ENCODE measurements at places on chromosomes 1 and 21.

- no peak for DNase-seq
These were observed 77.5 kb downstream of the PLPP3 start for GRCh38 chr1:56501888-56502287.

DNA sequence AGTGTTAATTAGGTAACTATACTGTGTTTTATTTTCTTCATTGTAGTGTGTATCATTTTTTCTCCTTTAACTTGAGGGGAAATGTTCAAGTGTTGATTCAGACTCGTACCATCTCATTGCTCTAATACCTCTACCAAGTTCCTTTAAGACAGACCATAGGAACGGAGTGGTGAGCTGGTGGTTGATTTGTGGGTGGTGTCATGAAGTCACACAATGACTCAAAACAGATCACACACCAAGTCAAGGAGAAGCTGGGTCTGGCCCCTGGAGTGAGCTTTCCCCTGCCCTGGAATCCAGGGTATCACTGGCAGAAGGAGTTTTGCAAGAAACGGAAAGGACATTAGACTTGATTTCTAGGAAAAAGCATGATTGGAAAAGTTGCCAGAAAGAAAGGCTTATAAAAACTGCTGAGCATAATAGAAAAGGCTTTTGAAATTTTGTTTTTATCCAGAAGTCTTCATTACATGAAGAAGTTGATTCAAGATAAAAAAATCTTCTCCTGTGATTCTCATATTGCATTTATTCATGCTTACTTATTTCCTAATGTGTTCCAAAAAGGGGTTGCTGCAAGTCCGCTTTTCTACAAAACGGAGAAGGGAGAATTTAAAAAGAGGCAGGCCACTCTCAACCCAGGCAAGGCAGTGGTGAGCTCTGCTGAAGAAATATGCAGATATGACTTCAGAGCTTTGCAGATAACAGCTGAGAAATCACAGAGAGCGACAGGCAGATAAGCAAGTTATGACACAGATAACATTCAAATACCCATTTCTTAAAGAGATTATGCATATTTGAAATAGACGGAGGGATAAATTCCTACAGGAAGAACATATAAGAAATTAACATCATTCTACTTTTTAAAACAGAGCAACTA is 79.7 kb downstream of the TBX19 start:
- DNase-seq: peak; percentile 19

DNA sequence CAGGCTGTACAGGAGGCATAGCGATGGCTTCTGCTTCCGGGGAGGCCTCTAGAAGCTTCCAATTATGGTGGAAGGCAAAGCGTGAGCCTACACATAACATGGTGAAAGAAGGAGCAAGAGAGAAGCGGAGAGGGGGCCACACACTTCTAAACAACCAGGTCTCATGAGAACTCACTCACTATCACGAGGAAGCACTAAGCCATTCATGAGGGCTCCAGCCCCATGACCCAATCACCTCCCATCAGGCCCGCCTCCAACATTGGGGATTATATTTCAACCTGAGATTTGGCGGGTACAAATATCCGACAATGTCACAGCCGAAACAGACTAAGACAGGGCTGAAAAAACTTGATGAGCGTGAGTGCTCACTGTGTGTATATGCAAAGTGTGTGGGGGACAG is 89.3 kb upstream of the CNIH3 start:
- no peak for DNase-seq

DNA sequence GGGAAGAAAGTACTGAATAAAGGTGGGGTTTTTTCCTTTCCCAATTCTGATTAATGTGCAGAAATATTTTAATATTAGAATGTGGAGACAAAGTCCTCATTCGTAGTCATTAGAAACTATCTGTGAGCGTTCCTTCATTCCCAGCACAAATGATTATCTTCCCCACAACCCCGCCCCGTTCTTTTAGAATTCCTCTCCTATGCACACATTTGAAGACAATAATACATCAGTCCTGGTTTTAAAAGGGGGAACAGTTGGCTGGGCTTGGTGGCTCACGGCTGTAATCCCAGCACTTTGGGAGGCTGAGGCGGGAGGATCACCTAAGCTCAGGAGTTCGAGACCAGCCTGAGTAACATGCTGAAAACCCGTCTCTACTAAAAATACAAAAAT is 876 bp downstream of the ALDH9A1 start:
- no peak for DNase-seq

DNA sequence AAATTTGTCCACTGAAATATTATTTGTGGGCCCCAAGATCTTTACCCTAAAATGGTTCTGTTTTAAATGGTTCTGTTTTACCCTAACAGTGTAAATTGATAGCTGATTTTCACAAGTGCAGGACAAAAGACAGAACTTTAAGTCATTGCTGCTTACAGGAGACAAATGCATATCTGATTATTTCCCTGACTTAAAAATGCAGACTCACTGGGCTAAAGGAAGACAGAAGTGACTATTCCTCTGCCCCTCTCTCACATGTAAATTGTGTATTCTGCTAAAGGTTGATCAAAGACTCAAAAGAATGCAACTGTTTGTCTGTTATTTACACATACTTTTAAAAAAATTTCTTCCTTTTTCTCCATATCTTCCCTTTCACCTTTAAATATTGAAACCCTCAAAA is 12.7 kb downstream of the FCRL5 start:
- no peak for DNase-seq

GRCh38 chr1:180163041-180163440 is 8.4 kb downstream of the QSOX1 start:
- no peak for DNase-seq

DNA sequence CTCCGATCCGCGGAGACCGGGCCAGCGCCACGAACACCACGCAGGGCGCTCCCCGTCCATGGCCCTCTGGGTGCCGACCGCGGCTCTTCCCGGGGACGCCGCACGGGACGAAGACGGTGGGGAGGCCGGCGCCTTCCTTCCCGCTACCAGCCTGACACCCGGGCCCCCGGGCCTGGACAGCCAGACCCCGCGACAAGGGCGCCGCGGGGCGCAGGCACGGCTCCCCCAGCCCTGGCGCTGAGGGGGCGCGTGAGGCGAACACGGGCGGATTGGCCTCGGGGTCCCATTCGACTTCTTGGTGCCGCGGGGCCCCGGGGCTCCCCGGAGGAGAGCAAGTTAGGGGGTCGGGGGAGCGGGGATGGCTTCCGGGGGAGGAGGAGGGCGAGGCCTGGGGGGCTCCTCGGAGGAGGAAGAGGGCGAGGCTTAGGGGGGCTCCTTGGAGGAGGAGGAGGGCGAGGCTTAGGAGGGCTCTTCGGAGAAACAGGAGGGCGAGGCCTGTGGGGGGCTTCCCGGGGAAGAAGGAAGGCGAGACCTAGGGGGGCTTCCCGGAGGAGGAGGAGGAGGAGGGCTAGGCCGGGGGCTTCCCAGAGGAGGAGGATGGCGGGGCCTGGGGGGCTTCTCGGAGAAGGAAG is 537 bp upstream of the KLHL17 start:
- DNase-seq: no peak

GRCh38 chr1:65425697-65426096 is 5.2 kb downstream of the LEPR start:
- DNase-seq: no peak

DNA sequence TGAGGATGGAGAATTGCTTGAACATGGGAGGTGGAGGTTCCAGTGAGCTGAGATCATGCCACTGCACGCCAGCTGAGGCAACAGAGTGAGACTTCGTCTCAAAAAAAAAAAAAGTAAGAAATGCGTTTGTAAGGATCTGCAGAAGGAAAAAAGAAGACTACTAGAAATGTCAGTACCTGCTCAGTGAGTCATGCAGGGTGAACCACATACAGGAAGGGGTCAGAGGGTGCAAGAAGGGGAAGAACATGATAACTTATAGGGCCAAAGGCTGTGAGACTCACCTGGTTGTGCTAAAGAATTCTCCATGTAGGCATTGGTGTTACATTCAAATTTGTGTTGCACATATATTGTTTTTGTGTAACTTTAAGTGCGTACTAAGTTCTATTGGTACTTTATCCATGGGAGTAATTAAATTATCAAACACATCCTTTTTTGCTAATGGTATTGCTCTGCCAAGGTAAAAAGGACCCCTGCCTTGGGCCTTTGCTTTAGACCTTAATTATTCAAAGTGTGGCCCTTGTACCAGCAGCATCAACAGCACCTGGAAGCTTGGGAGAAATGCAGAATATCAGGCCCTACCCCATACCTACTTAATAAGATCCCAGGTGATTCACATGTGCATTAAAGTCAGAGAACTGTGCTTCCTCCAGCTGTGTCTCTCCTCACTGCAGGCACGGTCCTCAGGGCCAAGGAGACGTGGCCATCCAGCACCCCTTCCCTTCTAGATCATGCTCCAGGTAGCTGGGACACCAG is 96.4 kb upstream of the PPP2R5A start:
- no peak for DNase-seq

DNA sequence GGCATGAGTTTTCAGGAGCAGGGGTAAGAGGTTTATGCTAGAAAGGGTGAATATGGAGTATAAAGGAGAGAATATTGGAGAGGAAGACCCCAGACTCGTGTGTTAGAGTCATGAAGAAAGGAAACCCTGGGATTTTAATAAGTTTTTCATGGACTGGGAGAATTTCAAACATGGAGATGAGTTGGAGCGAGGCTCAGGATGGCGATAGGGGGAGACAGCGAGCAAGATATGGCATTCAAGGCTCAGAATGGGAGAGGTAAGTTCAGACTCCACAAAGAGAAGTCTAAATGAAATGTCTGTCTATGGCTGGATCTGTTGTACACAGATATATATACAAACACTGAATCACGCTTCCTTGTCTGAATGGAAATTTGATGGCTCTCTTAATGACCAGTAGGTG is 92.5 kb downstream of the LRRC40 start:
- DNase-seq: no peak

DNA sequence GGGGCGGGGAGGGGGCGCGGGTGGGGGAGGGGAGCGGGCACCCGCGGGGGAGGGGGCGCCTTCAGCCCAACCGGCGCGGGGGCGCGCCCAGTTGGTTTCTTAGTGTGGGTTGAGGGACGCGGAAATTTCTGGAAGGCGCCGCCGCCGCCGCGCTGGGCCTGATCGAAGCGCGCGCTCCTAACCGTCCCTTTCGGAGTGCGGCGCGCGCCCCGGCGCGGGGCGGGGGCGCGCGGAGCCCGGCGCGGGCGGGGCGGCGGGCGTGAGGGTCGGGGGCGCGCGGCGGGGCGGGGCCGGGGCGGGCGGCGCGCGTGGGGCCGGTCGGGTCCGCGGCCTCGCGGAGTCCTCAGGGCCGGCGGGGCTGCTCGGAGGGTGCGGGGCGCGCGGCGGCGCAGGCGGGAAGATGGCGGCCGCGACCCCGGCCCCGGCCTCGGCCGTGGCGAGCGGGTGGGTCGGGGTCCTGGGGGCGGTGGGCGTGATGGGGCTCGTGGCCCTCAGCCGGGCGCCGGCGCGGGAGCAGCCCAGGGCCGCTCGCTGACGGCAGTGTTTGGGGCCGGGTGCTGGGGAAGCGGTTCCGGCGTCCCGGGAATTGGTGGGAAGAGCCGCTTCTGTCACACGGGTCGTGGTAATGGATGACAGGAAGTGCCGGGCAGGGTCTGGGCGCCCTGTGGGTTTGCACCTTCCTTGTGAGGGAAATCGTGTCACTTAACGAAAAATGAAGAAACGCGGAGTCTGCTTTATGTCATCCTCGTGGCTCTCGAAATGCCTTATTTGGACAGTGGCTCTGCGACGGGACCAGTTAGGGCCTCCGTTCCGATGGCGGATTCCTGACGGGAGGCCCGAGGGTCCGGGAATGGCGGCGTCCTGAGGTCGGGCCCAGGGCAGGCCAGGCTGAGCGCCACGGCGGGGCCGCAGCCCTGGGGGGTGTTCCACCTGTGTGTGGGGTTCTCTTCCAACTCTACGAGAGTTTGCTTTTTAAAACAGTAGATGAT is 764 bp downstream of the PKNOX1 start:
- peak; percentile 53 for DNase-seq

DNA sequence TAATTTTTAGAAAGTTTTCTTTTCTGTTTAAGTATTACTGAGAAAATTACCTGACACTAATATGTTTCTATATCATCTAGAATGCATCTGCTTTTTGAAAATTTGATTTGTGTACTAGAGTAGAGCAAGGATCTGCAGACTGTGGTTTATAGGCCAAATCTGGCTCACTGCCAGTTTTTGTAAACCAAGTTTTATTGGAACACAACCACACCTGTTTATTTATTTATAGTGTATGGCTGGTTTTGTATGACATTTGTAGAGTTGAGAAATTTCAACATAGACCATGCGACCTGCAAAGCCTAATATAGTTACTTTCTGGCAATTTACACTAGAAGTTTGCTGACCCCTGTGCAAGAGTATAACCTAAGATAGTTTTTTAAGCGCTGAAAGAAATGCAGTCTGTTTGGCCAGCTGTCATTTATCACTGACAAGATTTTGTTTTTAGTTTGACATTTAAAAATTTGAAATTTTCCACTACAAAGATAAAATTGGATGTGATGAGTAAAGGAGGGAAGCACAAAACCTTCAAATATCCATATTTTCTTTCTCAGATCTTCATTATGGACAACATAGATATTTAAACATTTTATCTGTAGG is 36.1 kb upstream of the CACYBP start:
- DNase-seq: no peak

DNA sequence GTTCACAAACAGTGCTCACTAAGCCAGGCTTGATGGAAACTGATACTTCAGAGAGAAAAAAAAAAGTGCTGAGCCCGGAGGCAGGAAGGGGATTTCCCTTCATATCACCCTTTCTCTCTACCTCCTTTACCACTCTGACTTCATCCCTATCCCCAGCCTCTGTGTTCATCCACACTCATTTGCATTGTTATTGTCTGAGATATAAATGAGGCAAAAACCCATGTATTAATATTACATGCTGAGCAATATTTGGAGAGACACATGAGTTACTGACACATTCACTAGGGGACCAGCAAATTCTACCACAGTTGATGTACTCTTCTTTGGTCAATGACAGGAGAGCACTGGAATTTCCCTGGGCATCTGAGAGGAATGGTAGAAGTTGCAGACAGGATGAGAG is 175.8 kb downstream of the TNFSF18 start:
- no peak for DNase-seq

- no peak for DNase-seq
These were observed 22.8 kb upstream of the ELOA start for GRCh38 chr1:23720256-23720995.

- DNase-seq: no peak
These were observed 50.7 kb downstream of the VAV3 start for GRCh38 chr1:107914119-107914765.

GRCh38 chr1:229631148-229631547 is 5.1 kb downstream of the URB2 start:
- no peak for DNase-seq

GRCh38 chr1:6040861-6041415 is 4.8 kb upstream of the KCNAB2 start:
- DNase-seq: no peak

DNA sequence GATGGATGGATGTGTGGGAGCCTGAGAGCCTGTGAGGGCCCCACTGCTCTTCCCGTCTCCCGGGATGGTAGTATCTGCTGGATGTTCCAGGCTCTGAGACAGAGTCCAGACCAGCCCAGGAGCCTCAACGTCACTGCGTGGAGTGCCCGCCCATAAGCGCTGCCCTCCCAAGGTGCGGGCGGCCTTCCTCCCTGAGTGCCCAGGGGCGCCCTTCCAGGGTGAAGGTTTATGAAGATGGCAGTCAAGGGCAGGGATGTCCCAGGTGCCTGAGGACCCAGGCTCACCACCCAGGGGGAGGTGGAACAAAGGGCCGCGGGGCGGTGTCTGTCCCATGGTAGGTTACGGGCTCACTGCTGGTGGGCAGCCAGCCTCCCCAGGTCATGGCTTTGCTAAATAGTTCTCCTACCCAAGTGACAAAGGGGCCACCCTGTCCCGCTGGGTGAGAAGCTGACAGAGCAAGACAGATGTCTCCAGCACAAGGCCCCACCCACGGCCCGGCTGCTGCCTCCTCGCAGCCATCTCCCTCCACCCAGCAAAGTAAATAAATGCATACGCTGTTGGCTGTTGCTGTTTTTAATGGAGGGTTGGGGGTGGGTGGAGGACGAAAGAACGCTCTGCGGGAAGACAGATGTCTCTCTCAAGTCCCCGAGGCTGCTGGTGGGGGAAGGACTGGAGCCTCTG is 9.0 kb upstream of the GPR153 start:
- DNase-seq: no peak
